ENCODE measurements at places on chromosomes 1 and 21.

DNA sequence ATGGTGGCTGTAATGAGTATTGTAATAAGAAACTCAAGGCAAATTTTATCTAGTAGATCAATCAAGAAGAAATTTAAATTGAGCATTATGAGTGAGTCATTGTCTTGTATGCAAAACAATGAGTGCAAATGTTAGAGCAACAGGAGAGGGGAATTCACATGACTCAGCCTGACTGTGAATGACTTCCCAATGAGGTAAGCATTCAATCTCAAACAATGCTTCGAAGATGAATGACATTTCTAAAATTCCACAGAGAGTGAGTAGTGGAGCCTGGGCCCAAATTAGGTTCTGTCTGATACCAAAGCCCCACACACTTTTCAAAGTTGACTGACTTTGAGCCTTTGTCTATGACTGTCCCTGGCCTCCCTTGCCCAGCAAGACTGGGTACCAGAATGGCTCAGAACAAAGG is 738.0 kb downstream of the PTPRU start:
- DNase-seq, result peak; percentile 35

DNA sequence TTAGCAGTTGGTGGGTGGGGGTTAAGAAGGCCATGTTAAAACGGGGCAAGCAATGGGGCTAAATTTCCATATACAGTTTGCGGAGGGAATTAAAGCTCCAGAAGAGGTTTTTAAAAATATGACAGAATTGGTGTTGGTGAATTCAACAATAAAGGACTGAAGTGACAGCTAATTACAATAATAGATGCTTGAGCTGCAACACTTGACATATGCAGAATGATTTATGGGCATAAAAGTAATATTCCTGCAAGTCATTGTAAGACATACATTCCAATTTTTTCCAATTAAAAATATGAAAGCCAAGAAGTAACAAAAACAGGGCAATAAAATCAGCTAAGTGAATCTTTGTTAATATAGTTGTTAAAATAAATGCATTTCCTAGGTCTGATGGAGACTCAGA is 202.2 kb upstream of the MAP1LC3C start:
- no peak for DNase-seq

GRCh38 chr1:34164771-34165391 is at the start of gene CSMD2:
CSMD2 (minus strand) TSS chr1:34165230; CDS start chr1:34165097, 133 bp downstream.
- DNase-seq, result no peak

DNA sequence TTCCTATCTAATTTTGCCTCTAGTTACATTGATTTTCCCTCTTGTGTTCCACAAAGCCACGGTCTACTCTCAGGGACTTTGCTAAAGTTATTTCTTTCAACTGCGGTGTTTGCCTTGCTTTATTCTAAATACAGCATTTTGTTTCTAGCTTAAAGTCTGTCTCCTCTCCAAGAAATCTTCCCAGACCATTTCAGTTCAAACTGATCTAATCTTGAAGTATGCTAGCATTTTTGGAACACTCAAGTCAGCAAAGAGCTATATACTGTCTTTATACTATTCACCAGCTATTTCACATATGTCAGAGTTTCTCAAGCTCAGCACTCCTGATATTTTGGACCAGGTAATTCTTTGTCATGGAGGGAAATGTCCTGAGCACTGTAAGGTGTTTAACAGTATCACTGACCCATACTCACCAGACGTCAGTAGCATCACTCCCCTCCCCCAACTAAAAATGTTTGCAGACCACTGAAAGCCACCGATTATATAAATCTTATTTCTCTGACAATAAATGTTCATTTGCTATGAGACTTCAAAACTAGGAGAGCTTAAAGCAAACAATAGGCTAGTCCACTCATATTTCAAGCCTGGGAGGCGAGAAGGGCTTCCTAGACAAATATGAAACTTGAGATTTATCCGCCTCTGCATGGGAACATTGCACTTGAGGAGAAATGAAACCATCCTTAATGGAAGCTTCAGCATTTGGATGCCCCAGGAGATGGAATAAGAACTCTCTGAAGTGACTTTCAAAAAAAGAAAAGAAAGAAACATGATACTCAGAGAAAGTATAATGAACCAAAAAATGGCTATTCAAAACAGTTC is 81.1 kb downstream of the KIAA0319L start:
- DNase-seq, result no peak

GRCh38 chr1:155286544-155286943 is 9.3 kb downstream of the HCN3 start:
- no peak for DNase-seq

DNA sequence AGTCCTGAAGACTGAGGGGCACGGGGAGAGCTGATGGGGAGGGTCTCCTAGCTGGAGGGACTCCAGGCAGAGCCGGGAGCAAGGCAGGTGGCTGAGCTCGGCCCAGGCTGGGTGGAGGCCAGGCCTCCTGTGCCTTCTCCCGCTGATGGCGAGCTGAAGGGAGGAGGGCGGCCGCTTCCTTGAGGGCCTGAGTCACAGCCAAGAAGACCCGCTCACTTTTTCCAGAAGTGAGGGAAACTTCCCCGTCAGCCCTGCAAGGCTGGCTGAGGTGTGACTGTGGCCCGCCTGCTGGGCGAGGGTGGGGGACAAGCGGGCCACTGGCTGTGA is 1.7 kb upstream of the VWA1 start:
- DNase-seq, result no peak

- DNase-seq, result no peak
These were observed 22.1 kb downstream of the INSL5 start for GRCh38 chr1:66778969-66779368.

GRCh38 chr1:113321771-113322387 is 68.4 kb upstream of the MAGI3 start:
- no peak for DNase-seq

DNA sequence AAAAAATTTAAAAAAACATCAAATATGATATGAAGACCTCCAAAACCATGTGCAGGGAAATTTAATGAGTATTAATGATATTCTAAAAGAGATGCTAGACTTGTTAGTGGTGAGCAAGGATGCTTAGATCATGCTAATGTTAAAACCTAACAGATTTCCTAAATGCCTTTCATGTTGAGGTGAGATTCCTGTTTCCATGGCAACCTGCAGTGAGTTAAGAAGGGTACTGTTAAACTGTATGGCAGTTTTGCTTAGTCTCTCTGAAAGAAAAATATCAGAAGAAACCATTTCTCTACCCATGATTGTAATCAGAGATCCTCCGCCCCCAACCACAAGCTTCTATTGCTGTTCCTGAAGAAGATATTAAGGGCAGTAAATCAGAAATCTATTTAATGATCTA is 321.6 kb upstream of the LRRC7 start:
- DNase-seq, result no peak

- DNase-seq, result no peak
These were observed 220.2 kb downstream of the TBX15 start for GRCh38 chr1:118767971-118768370.

GRCh38 chr21:14602382-14602958 is 56.4 kb upstream of the SAMSN1 start:
- no peak for DNase-seq

DNA sequence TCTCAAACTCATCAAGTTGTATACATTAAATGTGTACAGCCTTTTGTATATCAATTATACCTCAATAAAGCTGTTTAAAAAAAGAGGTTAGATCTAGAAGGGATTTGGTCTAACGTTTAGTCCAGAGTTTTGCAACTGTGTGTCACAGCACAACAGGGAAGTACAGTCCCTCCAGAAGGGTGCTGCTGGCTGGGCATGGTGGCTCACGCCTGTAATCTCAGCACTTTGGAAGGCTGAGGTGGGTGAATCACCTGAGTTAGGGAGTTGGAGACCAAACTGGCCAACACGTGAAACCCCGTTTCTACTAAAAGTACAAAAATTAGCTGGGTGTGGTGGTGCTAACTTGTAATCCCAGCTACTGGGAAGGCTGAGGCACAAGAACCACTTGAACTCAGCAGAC is 78.3 kb upstream of the HAO2 start:
- no peak for DNase-seq

DNA sequence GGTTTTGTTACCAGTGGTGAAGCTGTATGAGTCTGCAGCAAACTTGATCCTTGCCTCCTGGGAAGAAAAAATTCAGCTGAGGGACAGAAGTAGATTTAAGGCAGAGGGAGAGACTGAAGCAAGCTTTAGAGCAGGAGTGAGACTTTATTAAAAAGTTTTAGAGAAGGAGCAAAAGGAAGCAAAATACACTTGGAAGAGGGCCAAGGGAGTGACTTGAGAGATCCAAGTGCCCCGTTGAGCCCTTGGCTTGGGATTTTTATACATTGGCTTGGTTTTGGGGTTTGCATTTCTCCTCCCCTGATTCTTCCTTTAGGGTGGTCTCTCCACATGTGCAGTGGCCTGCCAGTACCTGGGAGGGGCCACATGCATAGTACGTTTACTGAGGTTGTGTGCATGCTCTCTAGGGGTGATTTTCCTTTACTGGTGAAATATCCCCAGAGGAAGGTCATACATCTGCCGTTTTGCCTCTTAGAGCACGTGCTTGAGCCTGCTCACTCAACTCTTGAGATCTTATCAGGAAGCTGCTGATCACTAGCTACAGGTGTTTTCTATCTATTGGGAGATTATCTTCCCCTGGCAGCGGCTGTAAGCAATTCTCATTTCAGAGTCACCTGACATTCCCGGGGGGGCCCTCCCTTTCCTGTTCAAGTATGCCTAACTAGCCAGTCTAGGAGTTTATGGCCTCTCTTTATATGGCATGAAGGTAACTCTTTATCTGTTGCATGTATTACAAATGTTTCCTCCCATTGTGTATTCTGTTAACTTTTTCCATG is 20.3 kb downstream of the FASLG start:
- DNase-seq, result no peak

GRCh38 chr1:96842215-96842614 is 120.6 kb downstream of the PTBP2 start:
- DNase-seq, result peak; percentile 20

DNA sequence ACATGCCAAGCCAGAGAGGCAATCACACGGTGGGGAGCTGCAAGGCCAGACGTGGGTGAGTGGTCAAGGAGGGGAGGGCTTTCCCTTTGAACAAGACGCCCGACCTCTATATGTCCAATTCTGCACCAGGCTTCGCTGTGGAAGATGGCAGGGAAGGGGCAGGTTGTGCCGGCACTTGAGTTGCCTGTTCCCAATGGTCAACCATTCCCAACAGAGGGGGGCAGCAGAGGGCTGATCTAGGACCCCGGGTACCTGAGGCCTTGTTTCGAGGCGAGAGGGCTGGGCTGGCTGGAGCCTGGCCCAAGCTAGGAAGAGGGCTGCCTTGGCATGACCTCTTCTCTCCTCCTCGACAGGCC is 64.9 kb downstream of the TMEM53 start:
- DNase-seq, result peak; percentile 66

- no peak for DNase-seq
These were observed 65.4 kb upstream of the PTGS2 start for GRCh38 chr1:186745531-186746146.

GRCh38 chr1:101965341-101965740 is 31.4 kb downstream of the OLFM3 start:
- no peak for DNase-seq

- DNase-seq, result peak; percentile 64
These were observed at the start of gene TIAM1 for GRCh38 chr21:31343680-31344480. TIAM1 (minus strand) TSS chr21:31344261; CDS start chr21:31266972, 77,289 bp downstream.

GRCh38 chr21:44856131-44856530 is 17.4 kb downstream of the PTTG1IP start:
- DNase-seq, result no peak

DNA sequence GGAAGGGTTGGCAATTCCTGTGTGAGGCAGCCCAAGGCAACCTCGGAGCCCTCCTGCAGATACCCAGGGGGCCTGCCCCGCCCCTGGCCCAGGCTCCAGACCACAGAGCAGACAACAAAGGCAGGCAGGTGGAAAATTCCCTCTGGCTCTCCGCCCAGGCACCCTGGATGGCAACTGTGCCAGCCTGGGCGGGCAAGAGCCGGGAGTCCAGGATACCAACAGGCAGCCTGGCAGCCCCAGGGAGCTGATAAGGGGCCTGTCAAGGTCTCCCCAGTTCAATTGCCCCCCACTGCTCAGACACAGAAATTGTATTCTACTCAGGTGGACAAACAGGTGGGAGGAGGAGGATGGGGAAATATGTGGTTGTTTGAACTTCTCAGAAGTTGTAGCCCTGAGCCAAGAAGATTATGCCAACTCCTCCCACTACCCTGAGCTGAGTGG is 15.4 kb upstream of the GPR37L1 start:
- DNase-seq, result no peak

- no peak for DNase-seq
These were observed 105.0 kb downstream of the SYT14 start for GRCh38 chr1:210043058-210043457.

DNA sequence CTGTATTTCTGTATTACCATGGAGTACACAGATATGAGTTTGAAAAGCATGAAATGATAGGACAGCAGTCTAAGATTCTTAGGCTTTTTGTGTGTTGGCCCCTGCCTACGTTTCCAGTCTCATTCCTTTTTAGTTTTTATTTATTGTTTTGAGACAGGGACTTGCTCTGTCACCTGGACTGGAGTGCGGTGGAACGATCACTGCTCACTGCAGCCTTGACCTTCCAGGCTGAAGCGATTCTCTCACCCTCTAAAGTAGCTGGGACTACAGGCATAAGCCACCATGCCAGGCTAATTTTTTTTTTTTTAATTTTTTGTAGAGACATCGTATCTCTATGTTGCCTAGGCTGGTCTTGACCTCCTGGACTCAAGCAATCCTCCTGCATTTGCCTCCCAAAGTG is 3.8 kb downstream of the RAVER2 start:
- DNase-seq, result no peak

DNA sequence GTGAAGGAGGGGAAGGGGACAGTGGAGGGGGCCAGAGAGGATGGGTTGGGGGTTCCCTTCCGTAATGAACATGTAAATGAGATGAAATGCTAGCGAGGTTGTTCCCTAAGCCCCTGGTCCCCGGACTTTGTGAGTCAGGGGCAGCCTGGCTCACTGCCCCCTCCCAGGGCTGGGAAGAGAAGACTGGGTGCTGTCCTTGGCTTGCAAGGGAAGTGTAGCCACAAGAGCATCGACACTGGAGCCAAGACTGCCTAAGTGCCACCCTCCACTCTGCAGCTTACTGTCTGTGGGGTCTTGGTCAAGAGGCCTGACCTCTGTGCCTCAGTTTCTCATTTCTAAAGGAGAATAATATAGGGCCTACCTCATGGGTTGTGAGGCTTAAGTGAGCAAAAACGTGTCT is 483 bp downstream of the PEAR1 start:
- no peak for DNase-seq

GRCh38 chr1:101108111-101108500 is 82.5 kb upstream of the DPH5 start:
- DNase-seq, result no peak

Measured in SK-MEL-5 (cell line).